ENCODE measurements at places on chromosomes 16 and 17.

GRCh38 chr17:6108987-6109386 lies 38.8 kb downstream of the WSCD1 start:
- DNase-seq: no peak

DNA sequence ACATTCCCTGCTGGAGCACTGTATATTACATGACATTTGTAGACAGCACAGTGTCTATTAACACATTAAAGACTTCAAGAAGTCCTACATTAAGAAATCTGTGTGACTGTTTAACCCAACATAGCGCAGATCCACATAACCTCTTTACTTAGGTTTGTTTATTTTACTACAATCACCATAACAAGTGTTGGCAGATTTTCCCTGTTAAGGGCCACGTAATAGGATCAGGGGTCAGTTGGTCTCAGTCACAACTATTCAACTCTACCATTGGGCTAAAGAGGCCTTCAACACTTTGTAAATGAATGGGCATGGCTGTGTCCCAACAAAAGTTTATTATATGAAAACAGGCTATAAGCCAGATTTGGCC lies 51.3 kb upstream of the ADORA2B start:
- no peak for DNase-seq

DNA sequence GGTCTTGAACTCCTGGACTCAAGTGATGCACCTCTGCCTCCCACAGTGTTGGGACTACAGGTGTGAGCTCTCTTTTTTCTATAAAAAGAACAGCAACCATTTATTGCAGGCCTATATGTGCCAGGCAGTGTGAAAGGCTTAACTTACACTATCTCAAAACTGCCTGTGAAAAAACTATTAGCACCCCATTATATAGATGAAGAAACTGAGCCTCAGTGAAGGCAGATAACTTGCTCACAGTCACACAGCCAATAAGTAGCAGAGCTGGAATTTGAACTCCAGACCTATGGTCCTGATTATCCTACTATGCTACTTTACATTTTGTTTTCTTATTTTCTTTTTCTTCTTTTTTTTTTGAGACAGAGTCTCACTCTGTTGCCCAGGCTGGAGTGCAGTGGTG lies 15.1 kb downstream of the NDE1 start:
- DNase-seq: no peak

- no peak for DNase-seq
Measured at GRCh38 chr16:85240982-85241924, 129.0 kb upstream of the CIBAR2 start.

GRCh38 chr16:86095906-86096485 lies 197.0 kb downstream of the IRF8 start:
- DNase-seq: no peak

GRCh38 chr16:62638964-62639870 lies 603.0 kb upstream of the CDH8 start:
- DNase-seq: no peak

DNA sequence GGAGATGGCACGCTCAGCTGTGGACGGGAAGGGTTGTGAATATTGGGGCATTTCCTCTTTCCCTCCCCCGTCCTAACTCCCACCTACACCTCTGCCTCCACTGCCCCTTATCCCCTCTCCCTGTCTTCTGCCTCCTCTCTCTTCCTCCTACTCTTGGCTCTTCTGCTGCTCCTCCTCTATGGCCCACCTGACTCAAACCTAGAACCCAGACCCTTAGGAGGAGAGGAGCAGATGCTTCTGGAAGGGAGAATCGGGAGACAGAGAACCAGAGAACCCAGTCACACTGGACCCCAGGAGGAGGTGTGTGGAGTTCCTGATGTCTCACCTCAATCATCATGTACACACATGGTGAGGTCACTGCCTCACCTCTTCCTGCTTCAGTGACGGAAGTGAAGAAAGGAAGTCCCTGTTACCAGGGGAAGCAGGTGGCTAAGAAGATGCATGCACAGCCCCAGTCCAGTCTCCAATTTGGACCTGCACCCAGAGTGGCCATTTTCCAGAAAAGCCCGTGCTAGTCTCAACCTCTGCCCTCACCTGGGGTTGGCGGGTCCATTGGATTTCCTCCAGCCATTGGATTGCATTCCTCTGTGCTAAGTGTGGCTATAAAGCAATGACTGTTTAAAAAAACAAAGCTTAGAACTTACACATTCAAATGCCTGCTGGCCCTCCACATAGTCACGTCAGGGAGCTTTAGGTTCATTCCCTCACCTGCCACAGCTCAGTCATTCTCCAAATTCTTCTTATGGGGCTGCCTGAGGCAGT lies 4.0 kb downstream of the RNF222 start:
- DNase-seq: no peak

DNA sequence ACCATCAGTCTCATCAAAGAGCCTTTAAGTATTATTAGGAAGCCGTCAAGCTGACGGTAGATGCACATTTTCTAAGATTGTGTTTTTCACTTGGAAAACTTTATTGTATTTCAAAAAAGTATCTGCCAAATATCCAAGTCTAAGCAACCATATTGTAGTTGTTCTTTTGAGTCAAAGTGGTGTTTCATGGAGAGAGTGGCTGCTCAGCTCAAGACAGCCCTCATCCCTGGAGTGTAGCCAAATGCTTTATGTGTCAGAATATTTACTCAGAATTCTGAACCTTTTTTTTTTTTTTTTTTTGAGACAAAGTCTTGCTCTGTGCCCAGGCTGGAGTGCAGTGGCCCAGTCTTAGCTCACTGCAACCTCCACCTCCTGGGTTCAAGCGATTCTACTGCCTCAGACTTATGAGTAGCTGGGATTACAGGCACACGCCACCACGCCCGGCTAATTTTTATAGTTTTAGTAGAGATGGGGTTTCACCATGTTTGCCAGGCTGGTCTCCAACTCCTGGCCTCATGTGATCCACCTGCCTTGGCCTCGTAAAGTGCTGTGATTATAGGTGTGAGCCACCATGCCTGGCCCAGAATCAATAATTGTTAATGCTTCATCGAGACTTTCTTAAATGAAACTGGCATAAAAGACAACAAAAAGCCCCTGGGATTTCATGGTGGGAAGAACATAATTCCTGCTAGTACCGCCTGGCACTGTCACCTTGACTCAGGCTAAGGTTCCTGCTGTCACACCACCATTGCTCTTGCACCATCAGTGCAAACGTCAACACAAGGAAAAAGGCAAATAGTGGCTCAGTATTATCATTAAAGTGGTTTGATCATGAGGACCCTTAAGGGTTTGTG lies 45.5 kb downstream of the PRKCA start:
- no peak for DNase-seq

- DNase-seq: no peak
Measured at GRCh38 chr17:10251212-10251948, 53.0 kb upstream of the GAS7 start.

- DNase-seq: no peak
Measured at GRCh38 chr16:67750466-67750865, 31.4 kb upstream of the GFOD2 start.

DNA sequence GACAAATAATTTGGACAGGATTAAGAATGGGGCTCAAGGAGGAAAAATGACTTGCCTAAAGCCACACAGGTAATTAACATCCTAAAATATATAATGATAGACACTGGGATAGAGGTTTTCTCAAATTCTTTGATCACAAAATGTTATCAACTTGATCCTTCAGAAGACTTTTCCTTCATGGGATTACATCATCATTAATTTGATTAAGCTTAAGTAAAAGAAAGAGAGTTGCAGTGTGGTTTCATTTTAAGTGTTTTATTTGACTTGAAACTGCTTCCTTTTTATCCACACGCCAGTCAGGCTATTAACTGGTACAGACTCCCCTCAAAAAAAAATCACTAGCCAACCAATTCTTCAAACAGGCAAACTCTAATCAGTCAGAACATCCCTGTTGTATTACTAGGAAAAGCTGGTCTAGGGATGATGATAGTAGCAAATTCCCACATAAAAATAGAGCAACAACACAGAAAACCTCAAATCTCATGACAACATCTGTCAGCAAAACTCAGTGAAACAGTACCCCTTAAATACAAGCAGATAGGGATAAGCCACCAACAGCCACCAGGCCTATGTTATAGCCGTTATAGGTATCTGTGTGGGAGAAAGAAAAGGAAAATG lies 32.5 kb downstream of the AKAP10 start:
- DNase-seq: no peak

- DNase-seq: no peak
Measured at GRCh38 chr16:50831751-50832150, 89.9 kb downstream of the CYLD start.

- DNase-seq: no peak
Measured at GRCh38 chr17:81582341-81582740, 30.2 kb upstream of the FAAP100 start.

DNA sequence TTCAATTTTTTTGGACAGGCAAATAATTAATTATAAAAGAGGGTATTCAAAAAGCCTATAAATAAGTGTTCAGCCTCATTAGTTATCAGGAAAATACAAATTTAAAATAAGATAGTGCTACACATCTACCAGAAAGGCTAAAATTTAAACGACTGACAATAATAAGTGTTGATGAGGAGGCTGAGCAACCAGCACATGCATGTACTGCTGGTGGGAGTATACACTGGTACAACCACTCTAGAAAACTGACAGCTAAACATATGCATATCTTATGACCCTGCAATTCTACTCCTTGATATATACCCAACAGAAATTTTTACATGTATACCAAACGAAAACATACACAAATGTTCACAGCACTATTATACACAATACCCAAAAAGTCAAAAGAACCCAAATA lies 27.1 kb downstream of the XPO6 start:
- no peak for DNase-seq
